ENCODE measurements at places on chromosomes 1 and 21.

DNA sequence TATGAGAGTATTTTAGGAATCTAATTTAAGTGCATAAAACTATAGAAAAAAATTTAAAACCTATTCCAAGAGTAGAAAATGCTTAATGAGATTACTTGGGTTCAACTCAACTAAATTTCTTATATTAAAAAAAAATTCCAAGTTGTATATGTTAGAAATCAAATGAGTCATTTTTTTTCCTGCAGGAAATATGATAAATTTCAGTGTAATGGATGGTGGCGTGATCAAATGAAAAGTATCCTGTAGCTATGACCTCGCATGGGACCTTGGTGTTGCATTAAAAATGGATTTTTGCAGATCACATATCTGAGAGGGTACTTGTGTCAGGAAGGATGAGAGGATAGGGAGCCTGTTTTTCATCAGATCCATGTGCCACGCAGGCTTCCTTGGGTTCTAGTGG, 17.9 kb downstream of the ATP5PO start:
- no peak for DNase-seq

GRCh38 chr21:29287383-29287782, 11.3 kb upstream of the BACH1 start:
- no peak for DNase-seq

- DNase-seq = no peak
These were observed 7.3 kb upstream of the SIM2 start for GRCh38 chr21:36691555-36692041.

DNA sequence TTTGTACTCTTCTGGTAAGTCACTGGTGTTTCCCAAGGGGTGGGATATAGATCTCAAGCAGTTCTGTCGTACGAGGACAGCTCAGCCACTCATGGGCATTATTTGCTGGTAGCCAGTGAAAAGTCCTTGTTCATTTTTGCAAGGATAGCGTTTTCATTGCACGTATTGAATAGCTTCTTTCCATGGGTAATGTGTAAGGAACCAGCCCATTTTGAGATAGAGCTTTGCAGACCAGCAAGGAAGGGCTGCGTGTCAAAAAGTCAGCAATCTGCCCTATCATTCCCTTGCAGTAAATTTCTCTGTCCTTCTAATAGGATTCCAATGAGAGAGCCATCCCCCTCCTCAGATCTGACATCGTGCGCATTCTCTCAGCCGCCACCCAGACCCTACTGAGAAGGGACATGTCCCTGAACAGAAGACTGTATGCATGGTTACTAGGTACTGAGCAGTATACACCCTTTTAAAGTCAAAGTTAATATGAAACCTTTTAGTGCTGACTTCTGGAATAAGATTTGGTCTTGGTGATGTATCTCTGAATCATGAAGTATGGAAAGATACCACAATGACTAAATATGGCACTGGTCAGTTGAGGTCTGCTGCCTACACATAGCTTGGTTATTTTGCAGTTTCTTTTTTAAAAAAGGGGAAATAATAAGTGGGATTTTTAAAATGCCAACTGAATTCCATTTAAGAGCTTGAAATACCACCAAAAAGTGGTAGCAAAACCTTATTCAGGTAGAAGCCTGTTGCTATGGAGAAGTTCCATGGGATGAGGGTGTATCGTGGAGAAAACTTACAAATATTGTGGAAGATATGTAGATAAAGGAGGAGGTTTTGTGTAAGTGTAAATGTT, 55.3 kb downstream of the DOP1B start:
- DNase-seq = no peak

- peak; percentile 8 for DNase-seq
These were observed 44.5 kb downstream of the SLC22A15 start for GRCh38 chr1:116020668-116021272.

DNA sequence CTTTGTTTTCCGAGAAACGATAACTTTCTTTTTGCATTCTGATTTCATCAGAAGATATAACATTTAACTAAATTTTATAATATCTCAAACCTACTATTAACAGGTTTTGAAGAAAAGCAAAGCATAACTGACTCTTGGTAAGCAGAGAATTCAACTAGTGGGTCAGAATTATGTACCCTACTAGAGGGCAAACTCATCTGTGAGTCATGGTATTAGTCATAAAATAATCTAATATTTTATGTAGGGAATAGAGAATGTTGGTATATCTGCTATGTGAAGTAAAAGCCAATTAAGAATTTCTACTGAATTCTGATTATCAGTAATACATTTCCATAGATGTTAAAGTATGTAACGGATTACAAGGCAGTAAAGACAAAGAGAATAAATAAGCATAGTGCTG, 56.8 kb downstream of the USP1 start:
- no peak for DNase-seq

Measured in effector CD8-positive, alpha-beta T cell (primary cell).